Naive thymus-derived CD4-positive, alpha-beta T cell (primary cell): ENCODE measurements at places on chromosomes 3 and 15. TPM values are rescaled to one million over a fixed set of nuclear protein-coding genes. Genes with fewer than 3 reads are reported as not detected.

The ITIH4 gene
- total RNA-seq: 13.3 and 16.5 TPM in 2 replicates

The BRK1 gene
- 65.8 TPM for total RNA-seq

The P2RY14 gene
- 5.7 and 6.1 TPM in 2 replicates for total RNA-seq

The MORC1 gene
- not detected in 2 replicates for total RNA-seq

The CD276 gene
- not detected for total RNA-seq

The SKOR1 gene
- total RNA-seq: 0.57 TPM

The SPTSSB gene
- total RNA-seq: not detected

The GOLGA6B gene
- total RNA-seq: 0.27 TPM

The GABRG3 gene
- not detected for total RNA-seq

The MAP1A gene
- 0.30 TPM for total RNA-seq

The PARP9 gene
- 25.3 TPM for total RNA-seq

GRCh38 chr3:154849408-154849807 is 230.7 kb upstream of the MME start:
- no peak overlapping the region for H3K4me3 ChIP-seq
- H3K27me3 ChIP-seq: no peaks in the 10 kb centered on the region
- H3K4me1 ChIP-seq: no peaks in the 10 kb centered on the region
- no peak overlapping the region for H3K27ac ChIP-seq
- H3K36me3 ChIP-seq: no peaks in the 10 kb centered on the region
- no peak for DNase-seq

DNA sequence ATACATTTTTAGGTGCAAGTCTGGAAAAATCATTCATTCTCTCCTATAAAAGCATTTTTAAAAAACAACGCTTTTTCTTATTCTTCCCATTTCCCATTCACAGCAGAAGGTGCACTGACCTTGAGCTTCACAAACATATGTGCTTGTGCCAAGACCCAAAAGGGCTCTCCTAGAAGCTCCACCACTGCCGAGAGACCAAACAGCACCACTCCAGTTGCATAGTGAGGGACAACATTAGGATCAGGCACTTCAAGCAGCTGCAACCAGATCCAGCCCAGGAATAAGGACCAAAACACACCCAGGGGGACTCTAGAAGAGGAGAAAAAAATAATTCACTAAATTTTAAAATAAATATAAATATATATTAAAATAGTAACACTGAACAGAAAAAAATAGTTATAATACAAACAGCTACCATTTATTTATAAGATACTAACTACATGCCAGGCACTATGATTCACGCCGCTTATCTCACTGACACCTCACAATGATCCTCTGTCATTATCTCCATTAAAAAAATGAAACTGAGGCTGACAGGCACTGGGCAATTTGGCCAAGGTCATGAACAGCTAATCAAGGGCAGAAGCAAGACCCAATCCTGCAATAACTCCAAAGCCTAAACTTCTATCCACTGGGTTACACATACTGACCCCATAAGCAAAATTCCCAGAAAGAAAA is 7.8 kb downstream of the RFT1 start:
- H3K27ac ChIP-seq: no peak overlapping the region
- H3K27me3 ChIP-seq: no peaks in the 10 kb centered on the region
- H3K4me3 ChIP-seq: no peak overlapping the region
- DNase-seq: no peak
- no peaks in the 10 kb centered on the region for H3K4me1 ChIP-seq
- peaks cover 35% of the 10 kb centered on the region for H3K36me3 ChIP-seq

DNA sequence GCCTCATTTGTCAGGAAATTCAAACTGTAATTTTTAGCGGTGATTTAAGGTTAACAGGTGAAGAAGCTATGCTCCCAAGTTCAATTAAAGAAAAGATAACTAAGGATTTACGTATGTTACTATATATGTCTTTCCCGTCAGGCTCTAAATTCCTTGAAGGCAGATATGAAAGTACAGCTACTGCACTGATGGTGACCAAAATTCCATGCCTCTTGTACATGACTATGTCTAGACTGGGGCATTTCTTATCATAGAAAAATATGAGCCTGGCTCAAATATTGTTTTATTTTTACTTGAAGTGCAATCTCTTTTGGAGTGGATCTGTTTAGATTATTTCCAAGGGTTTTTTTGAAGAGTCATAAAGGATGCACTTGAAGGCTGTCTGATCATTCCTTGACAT is 647.1 kb upstream of the KCNMB2 start:
- H3K4me1 ChIP-seq: no peaks in the 10 kb centered on the region
- H3K27ac ChIP-seq: no peak overlapping the region
- no peaks in the 10 kb centered on the region for H3K36me3 ChIP-seq
- no peak overlapping the region for H3K4me3 ChIP-seq
- DNase-seq: no peak

- H3K36me3 ChIP-seq: no peaks in the 10 kb centered on the region
- H3K27ac ChIP-seq: no peak overlapping the region
- no peak overlapping the region for H3K4me3 ChIP-seq
- no peaks in the 10 kb centered on the region for H3K4me1 ChIP-seq
Observed at GRCh38 chr3:24111711-24112110, 166.6 kb downstream of the NR1D2 start.

GRCh38 chr3:156630773-156631093 is 43.7 kb upstream of the TIPARP start:
- no peaks in the 10 kb centered on the region for H3K4me1 ChIP-seq
- no peak overlapping the region for H3K4me3 ChIP-seq
- H3K27ac ChIP-seq: no peak overlapping the region
- DNase-seq: no peak
- H3K36me3 ChIP-seq: no peaks in the 10 kb centered on the region
- no peaks in the 10 kb centered on the region for H3K27me3 ChIP-seq

DNA sequence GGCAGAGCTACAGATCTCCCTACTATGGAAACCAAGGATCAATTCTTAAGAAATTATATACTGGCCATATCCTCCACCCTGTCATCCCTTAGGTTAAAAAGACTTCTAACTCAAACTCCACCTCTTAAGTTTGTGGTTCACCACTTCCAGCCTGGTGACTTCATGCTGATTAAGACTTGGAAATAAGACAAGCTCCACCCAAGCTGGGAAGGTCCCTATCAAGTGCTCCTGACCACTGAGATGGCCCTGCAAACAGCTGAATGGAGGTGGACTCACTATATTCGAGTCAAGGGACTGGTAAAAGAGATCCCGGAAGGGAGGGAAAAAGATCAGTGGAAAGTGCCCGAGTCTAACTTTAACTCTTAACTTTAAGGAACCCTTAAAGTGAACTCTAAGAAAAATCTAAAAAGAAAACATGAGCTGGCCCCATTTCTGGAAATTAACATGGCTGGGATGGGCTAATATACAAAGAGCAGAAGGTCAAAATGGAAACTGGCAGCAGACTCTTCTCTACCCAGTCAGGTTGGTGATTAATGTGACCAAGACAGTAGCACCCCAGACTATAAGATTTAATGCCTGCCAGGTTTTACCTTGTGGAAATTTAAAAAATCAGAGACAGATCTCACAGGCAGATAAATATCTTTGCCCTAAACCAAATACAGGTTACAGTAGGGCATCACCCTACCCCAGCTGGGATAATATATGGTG is 43.9 kb downstream of the PPCDC start:
- H3K4me3 ChIP-seq: no peak overlapping the region
- peaks cover 12% of the 10 kb centered on the region for H3K4me1 ChIP-seq
- no peak overlapping the region for H3K27ac ChIP-seq
- no peak for DNase-seq
- H3K27me3 ChIP-seq: no peaks in the 10 kb centered on the region

GRCh38 chr3:102059145-102059943 is 210.0 kb downstream of the NFKBIZ start:
- H3K27ac ChIP-seq: no peak overlapping the region
- no peak overlapping the region for H3K4me3 ChIP-seq
- no peaks in the 10 kb centered on the region for H3K36me3 ChIP-seq
- H3K27me3 ChIP-seq: no peaks in the 10 kb centered on the region
- no peak for DNase-seq

GRCh38 chr3:151873398-151873797 is at the start of gene SUCNR1:
SUCNR1 (plus strand) TSS chr3:151873643; CDS start chr3:151879893, 6,250 bp downstream.
- H3K36me3 ChIP-seq: no peaks in the 10 kb centered on the region
- H3K4me3 ChIP-seq: no peak within 1 kb of the TSS
- H3K27me3 ChIP-seq: no peaks in the 10 kb centered on the region
- H3K27ac ChIP-seq: no peak within 1 kb of the TSS

GRCh38 chr15:43292375-43293078 is 25.8 kb upstream of the TGM5 start:
- no peaks in the 10 kb centered on the region for H3K36me3 ChIP-seq
- H3K4me1 ChIP-seq: no peaks in the 10 kb centered on the region

- no peak overlapping the region for H3K27ac ChIP-seq
- no peak overlapping the region for H3K4me3 ChIP-seq
- H3K36me3 ChIP-seq: no peaks in the 10 kb centered on the region
- no peak for DNase-seq
Observed at GRCh38 chr3:186365202-186365974, 3.4 kb upstream of the DGKG start.

DNA sequence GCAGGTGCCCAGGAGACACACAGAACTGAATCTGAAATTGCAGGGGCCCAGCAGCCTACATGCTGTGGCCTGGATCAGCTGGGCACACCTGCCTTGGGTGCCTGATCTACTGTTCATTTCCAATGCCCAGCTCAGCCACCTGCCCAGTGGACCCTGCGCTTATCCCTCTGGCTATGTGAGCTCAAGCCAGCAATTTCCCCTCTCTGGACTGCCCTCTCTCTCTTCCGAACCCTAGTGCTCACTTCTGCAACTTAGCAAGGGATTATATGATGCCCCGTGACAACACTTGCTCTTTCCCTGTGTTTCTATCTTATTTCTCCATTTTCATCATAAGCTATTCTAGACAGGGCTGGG is 276.0 kb downstream of the UACA start:
- DNase-seq: no peak
- H3K4me3 ChIP-seq: no peak overlapping the region
- H3K27me3 ChIP-seq: no peaks in the 10 kb centered on the region
- peaks cover 39% of the 10 kb centered on the region for H3K4me1 ChIP-seq

- H3K27me3 ChIP-seq: no peaks in the 10 kb centered on the region
- peak within 1 kb of the TSS; percentile 50 for H3K4me3 ChIP-seq
- H3K27ac ChIP-seq: peak within 1 kb of the TSS; percentile 68
- H3K4me1 ChIP-seq: peaks cover 16% of the 10 kb centered on the region
- no peaks in the 10 kb centered on the region for H3K36me3 ChIP-seq
Observed at GRCh38 chr3:170908235-170909116, at the start of gene EIF5A2. EIF5A2 (minus strand) TSS chr3:170908637; CDS start chr3:170907806, 831 bp downstream.

DNA sequence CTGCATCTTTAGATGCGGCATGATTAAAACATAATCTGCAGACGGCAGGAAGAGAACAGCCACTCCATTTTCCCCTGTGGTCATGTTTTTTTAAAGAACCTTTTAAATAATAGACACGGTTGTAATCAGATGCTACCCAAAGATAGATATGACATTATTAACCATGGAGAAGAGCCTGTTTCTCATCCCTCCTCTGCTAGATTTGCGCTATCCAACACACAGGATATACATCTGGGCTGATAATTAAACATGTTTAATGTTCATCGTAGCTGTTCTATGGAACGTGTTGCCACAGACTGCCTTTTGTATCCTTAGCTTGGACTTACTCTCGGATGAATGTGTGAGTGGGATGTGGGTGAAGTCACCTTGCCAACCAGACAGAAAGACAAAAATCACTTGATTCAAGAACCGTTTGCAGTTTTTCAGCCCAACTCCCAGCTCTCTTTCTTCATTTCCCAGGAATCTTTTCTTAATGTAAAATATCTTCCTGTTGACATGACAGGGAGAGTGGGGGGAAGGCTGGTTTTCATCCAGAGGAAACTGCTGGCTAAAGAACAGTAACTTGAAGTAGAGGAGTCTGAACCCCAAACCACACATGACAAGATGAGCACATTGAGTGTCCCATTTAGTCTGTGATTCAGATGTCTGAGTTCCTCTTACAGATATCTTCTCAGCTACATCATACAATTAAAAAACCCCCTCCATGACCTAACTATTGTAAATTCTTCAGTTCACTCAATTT is 118.6 kb upstream of the PRICKLE2 start:
- no peak overlapping the region for H3K4me3 ChIP-seq
- DNase-seq: no peak
- H3K27ac ChIP-seq: no peak overlapping the region
- no peaks in the 10 kb centered on the region for H3K27me3 ChIP-seq

- H3K4me3 ChIP-seq: no peak overlapping the region
- H3K4me1 ChIP-seq: no peaks in the 10 kb centered on the region
- H3K36me3 ChIP-seq: no peaks in the 10 kb centered on the region
Observed at GRCh38 chr3:73622091-73622805, 2.5 kb downstream of the PDZRN3 start.

DNA sequence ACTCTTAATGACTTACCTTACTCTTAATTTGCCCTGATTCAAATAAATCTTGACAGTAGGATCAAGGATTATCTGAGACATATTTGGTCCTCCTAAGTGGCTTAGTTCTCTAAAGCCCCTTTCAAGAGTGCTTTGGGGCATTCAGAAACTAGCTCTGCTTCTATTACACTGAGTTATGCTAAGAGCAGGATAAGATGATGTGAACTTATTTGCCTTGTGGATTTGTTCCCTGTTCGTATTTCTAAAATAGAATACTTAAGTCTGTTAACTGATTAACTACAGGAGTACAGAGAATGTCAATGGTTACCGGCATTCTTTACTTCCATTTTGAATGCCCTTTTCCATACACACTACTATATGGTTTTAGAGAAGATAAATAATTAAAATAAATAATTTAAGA is 14.8 kb upstream of the FRMD4B start:
- no peaks in the 10 kb centered on the region for H3K27me3 ChIP-seq
- no peak for DNase-seq
- no peak overlapping the region for H3K27ac ChIP-seq
- H3K4me3 ChIP-seq: no peak overlapping the region
- H3K4me1 ChIP-seq: no peaks in the 10 kb centered on the region

- no peaks in the 10 kb centered on the region for H3K27me3 ChIP-seq
- no peak for DNase-seq
- H3K4me3 ChIP-seq: no peak overlapping the region
- no peaks in the 10 kb centered on the region for H3K36me3 ChIP-seq
- H3K4me1 ChIP-seq: no peaks in the 10 kb centered on the region
Observed at GRCh38 chr3:74601793-74602192, 12.7 kb downstream of the CNTN3 start.

DNA sequence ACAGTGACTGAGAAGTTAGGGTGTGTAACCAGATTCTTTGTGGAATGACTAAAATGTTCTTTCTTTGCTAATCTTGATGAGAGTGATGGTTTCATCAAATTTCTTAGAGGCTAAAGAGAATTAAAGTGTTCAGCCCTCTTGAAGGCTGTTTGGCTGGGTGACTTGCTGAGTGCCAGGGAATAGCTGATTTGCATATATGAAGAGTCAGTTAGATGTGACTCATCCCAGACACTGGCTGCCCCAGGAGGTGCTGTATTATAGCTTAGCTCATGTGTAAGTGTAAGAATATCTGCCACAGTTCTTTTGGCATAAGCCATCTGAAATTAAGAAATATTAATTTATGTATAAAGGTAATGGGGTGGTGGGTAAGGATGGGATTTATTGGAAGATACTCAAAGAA is 535.1 kb downstream of the NLGN1 start:
- H3K4me1 ChIP-seq: no peaks in the 10 kb centered on the region
- no peak for DNase-seq
- no peaks in the 10 kb centered on the region for H3K27me3 ChIP-seq
- no peak overlapping the region for H3K4me3 ChIP-seq

DNA sequence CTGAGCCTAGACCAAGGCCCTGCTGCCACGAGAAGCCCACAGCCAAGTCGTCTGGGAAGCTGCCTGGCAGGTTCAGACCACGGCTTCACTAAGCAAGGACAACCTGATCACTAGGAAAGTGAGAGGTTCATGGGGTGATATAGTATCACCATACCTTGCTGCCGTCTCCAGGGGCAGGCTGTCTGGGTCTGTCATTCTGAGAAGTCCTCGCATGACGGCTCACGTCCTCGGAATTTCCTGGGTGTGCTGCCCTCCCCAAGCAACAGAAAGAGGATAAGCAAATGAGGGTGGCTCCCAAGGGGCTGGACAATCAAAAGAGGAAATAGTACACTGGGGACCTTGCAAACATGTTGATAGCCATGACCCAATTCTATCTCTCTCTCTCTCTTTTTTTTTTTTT is 207.4 kb upstream of the IGF1R start:
- no peaks in the 10 kb centered on the region for H3K27me3 ChIP-seq
- H3K4me3 ChIP-seq: no peak overlapping the region
- no peak for DNase-seq
- no peaks in the 10 kb centered on the region for H3K36me3 ChIP-seq
- H3K4me1 ChIP-seq: no peaks in the 10 kb centered on the region
